Activated CD4-positive, alpha-beta T cell treated with anti-CD3 and anti-CD28 coated beads, Interleukin-2, amount 10 ng/mL, durations not matched to agents 7 days and 5 days (primary cell): ENCODE measurements at places on chromosomes 4 and X. TPM values are rescaled to one million over a fixed set of nuclear protein-coding genes. Genes with fewer than 3 reads are reported as not detected.

GRCh38 chrX:122279746-122280145, 904.3 kb upstream of the GRIA3 start:
- DNase-seq, result no peak

DNA sequence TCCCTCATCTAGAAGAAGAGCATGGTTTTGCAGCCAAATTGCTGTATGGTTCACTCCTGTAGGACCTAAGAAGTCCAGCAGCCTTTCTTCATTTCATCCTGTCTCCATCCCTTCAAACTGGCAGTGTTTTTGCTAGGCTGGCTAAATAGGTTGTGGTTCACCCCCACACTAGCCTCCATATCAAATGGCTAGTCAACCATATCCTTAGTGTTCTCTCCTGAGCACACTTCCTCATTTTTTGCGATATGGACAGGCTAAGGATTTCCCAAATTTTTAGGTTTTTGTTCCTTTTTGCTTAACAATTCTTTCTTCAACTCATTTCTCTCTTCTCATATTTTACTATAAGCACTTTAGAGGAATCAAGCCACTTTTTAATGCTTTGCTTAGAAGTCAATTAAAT, 98.8 kb upstream of the NOCT start:
- no peak for DNase-seq

GRCh38 chr4:137417676-137418075, 114.6 kb downstream of the PCDH18 start:
- no peak for DNase-seq

DNA sequence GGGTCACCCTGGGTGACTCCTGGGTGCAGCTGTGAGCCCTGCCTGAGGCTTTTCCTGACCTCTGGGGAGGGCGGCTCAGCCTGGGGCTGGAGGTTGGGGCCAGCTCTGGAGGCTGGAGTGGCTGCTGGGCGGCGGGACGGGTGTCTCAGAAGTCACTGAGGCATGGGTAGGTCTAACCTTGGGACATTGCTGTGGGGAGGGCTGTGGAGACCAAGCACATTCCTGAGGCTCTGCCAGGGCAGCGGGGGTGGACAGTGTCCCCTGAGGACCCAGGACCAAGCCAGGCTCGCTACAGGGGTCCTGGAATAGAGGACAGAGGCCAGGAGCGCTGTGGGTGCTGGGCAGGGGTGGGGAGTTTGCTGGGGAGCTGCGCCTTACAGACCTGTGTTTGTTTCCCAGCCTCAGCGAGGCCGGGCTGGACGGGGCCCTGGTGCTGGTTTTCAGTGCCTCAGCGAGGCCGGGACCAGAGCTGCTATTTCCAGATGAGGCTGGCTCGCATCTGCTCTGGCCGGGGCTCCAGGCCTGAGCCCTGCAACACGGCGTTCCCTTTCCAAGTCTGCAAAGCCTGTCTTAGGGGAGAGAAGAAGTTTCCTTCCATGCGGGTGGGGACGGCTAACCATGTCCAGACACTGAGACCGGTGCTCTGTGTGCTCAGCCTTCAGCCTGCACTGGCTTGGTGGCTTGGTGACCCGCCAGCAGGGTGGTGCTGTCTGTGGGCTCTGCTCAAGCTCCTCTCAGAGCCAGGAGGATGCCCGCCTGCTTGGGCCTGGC, 3.0 kb upstream of the SLC25A6 start:
- no peak for DNase-seq

- no peak for DNase-seq
These were observed 121.9 kb downstream of the SMIM20 start for GRCh38 chr4:26035921-26036320.

DNA sequence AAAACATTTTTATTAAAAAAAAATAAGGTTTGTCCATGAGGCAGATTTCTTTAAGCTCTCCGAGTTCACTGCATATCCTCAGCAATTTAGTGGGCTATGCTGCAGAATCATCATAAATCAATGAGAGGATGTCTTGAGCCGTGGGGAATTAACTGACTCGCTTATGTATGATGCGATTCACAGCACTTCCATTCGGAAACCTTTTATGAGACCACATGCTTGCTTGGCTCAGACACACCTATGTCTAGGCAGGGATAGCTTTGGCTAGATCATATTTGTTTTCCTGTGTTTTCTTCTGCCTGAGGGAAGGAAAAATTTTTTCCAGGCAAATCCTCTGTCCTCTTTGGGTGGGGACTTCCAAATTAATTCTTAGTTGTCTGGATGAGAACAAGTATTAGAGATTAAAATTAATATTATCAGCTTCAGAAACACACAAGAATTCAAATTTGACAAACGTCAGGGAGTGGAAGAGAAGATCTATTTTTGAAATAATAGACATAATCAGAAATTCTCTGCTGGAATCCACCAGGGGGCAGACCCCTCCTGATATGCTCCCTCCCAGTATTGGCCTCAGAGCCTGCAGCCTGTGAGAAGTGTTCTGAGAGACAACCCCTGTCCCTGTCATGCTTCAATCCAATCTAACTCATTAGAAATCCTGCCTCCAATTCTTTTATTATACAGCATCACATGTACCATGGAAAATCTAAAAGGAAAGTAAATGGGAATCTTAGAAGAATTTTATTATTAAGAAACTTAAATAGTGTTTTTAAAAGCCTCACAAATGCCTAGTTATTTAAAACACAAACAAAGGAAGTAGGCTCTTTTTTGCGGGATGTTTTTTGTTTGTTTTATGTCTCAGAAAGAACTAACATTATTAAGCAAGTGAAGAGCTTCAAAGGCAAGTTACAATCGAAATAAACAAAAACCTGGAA, 345.1 kb upstream of the TACR3 start:
- no peak for DNase-seq

DNA sequence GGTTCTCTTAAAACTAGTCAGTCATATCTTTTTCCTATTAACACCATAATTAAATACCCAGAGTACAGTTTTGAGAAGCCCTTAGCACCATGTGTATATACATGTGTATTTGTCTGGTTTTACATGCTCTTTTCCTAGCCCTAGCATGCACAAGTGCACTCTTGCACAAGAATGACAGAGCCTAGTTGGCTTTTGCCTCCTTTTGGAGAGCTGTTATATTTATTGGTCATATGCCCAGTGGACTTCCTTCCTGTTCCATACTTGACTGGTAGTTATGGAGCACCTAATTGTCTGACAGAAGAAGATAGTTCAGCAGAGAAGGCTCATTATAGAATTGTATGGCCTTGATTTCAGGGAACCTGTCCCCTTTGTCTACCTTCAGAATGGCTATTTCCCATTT, 155.6 kb downstream of the ARX start:
- DNase-seq, result no peak

DNA sequence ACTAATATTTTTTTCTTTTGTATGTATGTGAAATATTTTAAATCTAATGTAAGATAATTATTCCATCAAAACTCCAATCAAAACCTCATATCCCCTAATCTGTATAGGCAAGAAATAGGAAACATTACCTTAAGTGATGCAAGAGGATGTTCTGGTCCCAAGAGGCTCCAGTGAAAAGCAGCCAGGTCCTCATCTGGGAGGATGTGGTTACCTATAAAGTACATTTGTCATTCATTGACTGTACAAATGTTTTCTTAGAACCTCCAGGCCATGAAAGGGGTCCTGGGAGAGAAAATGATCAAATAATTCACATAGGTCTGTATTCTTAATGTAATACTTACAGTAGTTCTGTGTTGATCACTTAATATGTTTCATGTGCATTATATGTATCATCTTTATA, 25.5 kb downstream of the FAM120C start:
- no peak for DNase-seq

GRCh38 chrX:19593690-19594089, 78.4 kb upstream of the MAP3K15 start:
- peak; percentile 39 for DNase-seq

DNA sequence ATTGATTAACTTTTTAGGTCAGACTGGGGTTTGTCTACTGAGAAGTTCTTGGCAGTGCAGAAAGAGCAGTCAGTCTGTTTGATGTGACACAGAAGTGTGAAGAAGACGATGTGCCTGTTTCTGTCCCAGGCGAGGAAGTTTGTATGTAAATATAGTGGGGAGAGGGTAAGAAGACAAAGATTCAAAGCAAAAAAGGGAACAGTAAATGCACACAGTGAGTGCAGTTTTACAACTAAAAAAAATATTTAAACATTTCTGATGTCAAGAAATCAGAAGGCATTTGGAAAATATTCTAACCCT, 264.9 kb downstream of the RAPGEF2 start:
- no peak for DNase-seq

- DNase-seq, result no peak
These were observed 688 bp upstream of the EVC start for GRCh38 chr4:5710065-5710960.

DNA sequence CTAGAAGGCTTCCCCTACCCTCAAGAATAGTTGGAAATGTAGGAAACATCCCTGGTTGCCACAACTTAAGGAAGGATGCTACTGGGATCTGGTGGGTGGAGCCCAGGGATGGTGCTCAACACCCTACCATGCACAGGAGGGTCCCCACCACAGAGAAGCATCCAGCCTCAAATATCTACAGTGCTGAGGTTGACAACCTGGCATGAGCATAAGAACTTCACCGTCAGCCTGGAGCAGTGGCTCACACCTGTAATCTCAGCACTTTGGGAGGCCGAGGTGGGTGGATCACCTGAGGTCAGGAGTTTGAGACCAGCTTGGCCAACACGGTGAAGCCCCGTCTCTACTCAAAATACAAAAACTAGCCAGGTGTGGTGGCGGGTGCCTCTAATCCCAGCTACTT, 24.0 kb upstream of the ASMTL start:
- DNase-seq, result peak; percentile 4

GRCh38 chrX:130680164-130681035, 222.6 kb downstream of the ENOX2 start:
- no peak for DNase-seq

DNA sequence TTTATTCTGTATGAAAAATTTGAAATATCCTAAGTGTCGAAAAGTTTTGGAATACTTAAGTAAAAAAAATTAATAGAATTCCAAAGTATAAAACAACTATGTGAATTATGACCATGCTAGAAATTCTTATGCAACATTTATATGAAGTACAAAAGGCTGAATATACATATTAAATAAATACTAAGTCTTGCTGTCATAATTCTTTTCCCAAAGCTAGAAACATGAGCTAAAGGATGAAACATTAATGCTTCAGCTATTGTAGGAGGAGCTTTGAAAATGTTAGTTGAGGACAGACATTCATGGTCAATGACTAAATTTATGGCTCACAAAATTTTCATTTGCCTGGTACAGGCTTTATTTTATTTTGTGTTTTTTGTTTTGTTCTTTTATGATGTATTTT, 207.3 kb downstream of the GABRB1 start:
- DNase-seq, result no peak

DNA sequence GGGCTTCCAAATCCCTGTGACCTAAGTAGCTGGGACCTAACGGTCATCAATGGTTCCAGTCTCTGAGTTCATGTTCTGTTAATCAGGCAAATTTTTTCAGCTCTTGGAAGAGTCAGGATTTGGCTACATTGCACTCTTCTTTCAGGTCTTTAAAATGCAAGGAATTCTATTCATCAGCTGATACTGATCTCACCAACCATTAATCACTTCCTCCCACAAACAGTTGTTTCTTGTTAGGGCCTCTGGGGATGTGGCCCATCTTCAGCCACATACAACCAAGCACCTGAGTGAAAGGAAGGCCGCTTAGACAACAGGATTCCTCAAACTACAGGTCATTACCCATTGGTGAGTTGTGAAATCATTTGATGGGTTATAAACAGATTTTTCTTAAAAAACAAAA, 71.7 kb downstream of the FANCB start:
- DNase-seq, result no peak

GRCh38 chrX:12042615-12043014, 95.7 kb upstream of the FRMPD4 start:
- DNase-seq, result no peak

- no peak for DNase-seq
These were observed 239.7 kb upstream of the FAM241A start for GRCh38 chr4:111905511-111905910.

- no peak for DNase-seq
These were observed 322.5 kb upstream of the GATB start for GRCh38 chr4:152083338-152083737.

DNA sequence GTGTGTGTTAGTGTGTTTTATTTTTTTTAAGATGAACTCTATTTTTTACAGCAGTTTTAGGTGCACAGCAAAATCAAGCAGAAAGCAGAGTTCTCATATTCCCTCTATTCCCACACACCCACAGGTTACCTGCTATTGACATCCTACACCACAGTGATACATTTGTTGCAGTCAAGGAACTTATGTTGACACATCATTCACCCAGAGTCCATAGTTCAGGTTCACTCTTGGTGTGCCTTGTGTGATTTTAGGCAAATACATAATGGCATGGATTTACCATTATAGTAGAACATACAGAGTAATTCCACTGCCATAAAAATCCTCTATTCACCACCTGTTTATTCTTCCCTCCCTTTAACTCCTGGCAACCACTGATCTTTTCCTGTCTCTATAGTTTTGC, 28.7 kb downstream of the DIAPH2 start:
- DNase-seq, result no peak

DNA sequence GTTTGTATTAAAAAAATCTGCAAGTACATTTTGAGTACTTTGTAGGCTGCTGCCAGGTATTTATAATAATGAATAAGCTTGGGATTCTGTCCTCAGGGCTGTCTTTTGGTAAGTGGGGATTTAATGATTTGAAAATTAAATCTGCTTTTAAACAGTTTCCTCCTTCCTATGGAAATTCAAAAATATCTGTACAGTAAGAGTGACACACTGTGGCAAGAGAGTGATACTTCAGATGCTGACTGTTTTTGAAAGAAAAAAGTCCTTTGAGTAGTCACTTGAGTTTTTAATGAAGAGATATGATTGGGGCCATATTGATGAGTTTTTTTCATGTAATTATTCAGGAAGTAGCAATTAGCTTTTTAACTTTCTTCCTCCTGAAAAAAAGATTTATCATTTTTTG, 49.2 kb downstream of the SMARCAD1 start:
- DNase-seq, result no peak

- no peak for DNase-seq
These were observed 2.2 kb upstream of the VGLL1 start for GRCh38 chrX:136529795-136530194.

DNA sequence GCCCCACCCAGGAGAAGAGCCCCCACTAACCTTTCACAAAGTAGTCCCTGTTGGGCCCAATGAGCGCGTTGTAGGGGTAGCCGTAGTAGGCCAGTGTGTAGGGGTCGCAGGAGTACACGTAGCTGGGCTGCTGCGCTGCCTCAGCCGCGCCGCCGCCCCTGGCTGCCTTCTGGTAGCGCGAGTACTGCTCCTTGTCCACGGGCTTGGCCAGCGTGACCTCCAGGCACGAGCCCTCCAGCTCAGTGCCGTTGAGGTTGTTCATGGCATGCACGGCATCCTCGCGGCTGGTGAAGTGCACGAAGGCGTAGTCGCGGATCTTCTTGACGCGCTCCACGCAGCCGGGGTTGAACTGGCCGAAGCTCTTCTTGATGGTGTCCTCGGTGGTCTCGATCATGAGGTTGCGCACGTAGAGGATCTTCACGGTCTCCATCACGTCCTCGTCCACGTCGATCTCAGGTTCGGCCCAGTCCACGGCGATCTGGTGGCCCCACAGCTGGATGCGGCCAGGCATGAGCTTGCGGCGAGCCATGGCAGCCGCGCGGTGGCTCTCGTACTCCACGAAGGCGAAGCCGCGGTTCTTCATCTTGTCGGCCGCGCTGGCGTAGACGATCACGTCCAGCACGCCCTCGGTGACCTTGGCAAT, 102.7 kb downstream of the CHRNA9 start:
- no peak for DNase-seq

GRCh38 chrX:13681595-13681994, 7.3 kb upstream of the RAB9A start:
- DNase-seq, result no peak

- DNase-seq, result no peak
These were observed 701.2 kb upstream of the LCORL start for GRCh38 chr4:18722748-18723191.

The FRAS1 gene
- total RNA-seq, result not detected

The DCLK2 gene
- total RNA-seq, result not detected

The PPARGC1A gene
- total RNA-seq, result not detected

The CENPU gene
- 80.3 TPM for total RNA-seq
